ENCODE measurements at places on chromosomes 5 and 9.

- no peak for DNase-seq
Observed at GRCh38 chr9:29865764-29866313, 2292.6 kb upstream of the C9orf72 start.

DNA sequence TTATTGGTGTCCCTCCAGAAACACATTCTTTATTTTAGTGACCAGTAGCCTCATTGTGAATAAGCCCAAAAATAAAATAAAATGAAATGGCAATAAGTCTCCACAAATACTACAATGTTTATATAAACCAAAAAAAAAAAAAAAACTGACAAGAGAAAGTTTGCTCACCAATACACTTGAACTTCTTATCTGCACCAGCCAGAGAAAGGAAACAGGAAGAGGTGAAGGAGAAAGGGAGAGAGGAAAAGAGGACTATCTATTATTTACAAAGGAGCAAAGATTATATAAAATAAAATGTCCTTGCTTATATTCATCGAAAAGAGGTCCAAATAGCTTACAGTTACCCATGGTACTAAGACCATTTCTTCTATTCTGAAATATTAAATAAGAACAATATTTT, 176.4 kb upstream of the CCNG1 start:
- DNase-seq: no peak

DNA sequence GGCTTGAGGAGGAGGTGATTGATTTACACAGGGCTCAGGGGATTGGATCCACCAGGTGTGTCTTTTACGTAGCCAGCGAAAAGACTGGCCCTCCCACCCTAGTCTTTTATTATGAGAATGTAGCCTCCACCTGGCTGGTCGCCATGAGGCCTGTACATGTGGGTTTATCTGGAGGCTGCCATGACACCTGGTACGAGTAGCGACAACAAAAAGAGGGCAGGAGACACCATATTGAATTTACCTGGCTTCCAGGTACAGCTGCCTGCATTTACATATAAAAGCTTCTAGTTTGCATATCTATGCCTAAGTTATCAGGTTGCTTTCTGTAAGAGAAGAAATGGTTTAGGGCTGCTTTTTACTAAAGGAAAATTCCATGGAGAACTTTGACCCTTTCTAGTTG, 1173.7 kb upstream of the SEMA6A start:
- no peak for DNase-seq

GRCh38 chr9:68727636-68728035, 22.6 kb downstream of the PIP5K1B start:
- no peak for DNase-seq

DNA sequence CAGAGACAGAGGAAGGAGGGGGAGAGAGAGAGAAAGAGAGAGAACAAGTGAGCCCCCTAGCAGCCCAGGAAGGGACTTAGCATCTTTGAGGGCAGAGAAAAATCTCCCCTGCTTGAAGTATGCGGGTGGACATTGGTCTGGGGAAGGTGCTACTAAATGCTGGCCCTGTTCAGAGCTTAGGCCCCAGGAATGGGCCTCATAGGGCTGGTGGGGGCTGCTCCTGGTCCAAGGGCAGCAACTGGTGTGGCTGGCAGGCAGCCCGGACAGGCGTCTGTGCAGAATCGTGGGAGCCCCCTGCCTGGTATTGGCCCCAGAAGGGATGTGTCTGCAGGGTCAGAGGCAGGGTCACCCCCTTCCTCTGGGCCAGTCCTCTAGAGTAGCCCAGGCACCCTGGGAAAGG, 47.8 kb upstream of the SUSD3 start:
- DNase-seq: no peak

- no peak for DNase-seq
Observed at GRCh38 chr5:59798862-59799667, 94.5 kb downstream of the PDE4D start.

GRCh38 chr9:5485378-5486085, 24.8 kb upstream of the PDCD1LG2 start:
- no peak for DNase-seq

- no peak for DNase-seq
Observed at GRCh38 chr5:87392801-87393200, 19.9 kb downstream of the CCNH start.

- no peak for DNase-seq
Observed at GRCh38 chr5:169763376-169764017, 126.4 kb downstream of the DOCK2 start.

DNA sequence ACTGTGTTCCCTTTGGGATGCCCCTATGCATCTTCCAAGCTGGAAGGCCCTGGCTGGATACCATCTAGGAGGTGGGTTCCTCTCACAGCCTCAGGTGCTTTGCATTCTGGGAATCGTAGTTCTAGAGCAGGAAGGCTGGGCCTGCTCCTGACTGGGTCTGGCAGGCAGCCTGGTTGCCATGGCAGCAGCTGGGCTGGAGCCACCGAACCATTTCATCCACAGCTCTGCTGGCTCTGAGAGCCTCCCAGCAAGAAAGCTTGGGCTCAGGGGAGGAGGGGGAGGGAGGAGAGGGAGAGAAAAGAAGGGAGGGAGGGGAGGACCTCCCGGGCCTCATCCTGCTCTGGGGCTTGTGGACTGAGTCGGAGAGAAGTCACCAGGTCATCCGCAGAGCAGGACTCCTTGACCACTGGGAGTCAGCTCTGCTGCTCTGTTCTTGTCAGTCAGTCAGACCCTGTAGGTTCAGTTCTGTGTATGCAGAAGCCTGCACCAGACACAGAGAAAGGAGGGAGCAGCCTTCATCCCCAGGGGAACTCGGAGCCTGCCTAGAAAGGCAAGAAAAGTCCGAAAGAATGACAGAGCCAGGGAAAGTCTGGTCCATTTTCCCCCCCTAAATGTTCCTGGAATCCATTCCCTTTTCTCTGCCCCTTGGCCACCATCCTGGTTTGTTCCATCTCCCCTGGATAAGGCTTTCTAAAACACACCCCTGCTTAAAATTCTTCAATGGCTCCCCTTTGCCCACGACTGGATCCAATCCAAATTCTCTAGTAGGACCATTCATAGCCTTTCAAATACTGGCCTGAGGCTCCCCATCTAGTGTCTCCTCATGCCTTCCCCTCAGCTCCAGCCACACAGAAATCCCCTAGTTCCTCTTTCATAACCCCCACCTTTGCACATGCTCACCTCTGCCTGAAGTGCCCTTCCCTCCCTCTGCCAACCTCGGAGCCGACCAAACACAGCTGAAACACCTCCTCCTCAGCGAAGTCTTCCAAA, 65.4 kb upstream of the ARAP3 start:
- no peak for DNase-seq

- DNase-seq: no peak
Observed at GRCh38 chr9:88236511-88237478, 98.5 kb upstream of the SPATA31C2 start.

DNA sequence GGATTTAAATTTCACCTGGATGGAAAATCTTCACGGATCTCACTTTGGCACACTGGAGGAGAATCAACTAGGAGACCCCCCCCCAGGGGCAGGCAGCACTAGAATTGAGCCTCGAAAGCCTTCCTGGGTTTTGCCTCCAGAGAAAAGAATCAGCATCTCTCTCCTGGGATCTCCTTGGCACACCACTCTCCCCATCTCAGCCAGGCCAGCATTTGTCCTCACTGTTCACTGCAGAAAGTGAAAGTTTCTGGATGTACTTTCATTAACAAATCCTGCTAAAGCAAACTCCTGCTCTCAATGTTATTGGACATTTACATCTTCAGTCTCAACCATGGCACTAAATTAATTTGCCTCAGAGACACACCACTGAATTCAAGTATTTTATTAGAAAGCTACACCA, 312.2 kb downstream of the SLIT3 start:
- no peak for DNase-seq

DNA sequence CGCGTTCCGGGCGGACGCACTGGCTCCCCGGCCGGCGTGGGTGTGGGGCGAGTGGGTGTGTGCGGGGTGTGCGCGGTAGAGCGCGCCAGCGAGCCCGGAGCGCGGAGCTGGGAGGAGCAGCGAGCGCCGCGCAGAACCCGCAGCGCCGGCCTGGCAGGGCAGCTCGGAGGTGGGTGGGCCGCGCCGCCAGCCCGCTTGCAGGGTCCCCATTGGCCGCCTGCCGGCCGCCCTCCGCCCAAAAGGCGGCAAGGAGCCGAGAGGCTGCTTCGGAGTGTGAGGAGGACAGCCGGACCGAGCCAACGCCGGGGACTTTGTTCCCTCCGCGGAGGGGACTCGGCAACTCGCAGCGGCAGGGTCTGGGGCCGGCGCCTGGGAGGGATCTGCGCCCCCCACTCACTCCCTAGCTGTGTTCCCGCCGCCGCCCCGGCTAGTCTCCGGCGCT, at the start of gene DAPK1:
DAPK1 (plus strand) TSS at position 264 of the 442 bp plus-strand sequence. CDS start 1,211 bp downstream, outside the sequence.
- no peak for DNase-seq

DNA sequence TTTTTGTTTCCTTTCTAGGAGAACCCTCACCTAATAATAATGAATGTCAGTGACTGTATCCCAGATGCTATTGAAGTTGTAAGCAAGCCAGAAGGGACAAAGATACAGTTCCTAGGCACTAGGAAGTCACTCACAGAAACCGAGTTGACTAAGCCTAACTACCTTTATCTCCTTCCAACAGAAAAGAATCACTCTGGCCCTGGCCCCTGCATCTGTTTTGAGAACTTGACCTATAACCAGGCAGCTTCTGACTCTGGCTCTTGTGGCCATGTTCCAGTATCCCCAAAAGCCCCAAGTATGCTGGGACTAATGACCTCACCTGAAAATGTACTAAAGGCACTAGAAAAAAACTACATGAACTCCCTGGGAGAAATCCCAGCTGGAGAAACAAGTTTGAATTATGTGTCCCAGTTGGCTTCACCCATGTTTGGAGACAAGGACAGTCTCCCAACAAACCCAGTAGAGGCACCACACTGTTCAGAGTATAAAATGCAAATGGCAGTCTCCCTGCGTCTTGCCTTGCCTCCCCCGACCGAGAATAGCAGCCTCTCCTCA, 87.1 kb downstream of the OSMR start:
- DNase-seq: no peak

- no peak for DNase-seq
Observed at GRCh38 chr5:128491291-128491690, 46.8 kb downstream of the FBN2 start.

DNA sequence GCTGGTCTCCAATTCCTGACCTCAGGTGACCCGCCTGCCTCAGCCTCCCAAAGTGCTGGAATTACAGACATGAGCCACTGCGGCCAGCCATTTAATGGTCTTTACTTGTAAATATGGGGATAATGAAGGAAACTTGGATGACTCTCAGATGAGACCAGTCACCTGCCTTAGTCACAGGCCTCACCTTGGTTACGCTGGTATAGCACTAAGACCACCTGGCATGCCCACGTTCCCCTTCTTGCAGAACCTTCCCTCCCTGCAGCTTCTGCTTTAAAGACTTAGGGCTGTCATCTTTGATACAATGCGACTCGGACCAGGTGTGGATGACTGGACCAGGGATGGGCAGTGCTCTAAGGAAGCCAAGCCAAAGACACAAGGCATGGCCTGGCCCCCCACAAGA, 629.9 kb downstream of the CCDC171 start:
- no peak for DNase-seq

- DNase-seq: no peak
Observed at GRCh38 chr9:32867026-32867425, 83.7 kb downstream of the TMEM215 start.

- DNase-seq: no peak
Observed at GRCh38 chr5:122180146-122180712, 50.9 kb downstream of the ZNF474 start.

DNA sequence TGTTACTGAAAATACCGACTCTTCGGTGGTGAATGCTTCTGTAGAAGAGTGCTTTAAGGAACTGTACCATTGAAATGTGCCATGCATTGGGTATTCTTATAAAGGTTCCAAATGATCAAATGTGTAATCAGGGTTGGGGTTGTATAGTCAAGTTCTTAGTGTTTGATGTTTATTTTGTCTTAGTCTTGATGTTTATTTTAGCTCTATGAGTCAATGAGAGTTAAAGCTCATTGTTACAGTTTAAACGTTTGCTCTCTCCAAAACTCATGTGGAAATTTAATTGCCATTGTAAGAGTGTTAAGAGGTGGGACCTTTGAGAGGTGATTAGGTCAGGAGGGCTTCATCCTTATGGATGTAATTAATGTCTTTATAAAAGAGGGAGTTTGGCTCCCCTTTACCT, 153.0 kb downstream of the FER start:
- DNase-seq: no peak

- no peak for DNase-seq
Observed at GRCh38 chr9:79577969-79578723, 6.4 kb downstream of the TLE4 start.

GRCh38 chr9:1440256-1440655, 390.1 kb downstream of the DMRT2 start:
- DNase-seq: no peak

GRCh38 chr9:94624629-94625028, 14.7 kb downstream of the FBP1 start:
- DNase-seq: no peak

GRCh38 chr5:140246378-140247122, 56.4 kb downstream of the PFDN1 start:
- DNase-seq: no peak

DNA sequence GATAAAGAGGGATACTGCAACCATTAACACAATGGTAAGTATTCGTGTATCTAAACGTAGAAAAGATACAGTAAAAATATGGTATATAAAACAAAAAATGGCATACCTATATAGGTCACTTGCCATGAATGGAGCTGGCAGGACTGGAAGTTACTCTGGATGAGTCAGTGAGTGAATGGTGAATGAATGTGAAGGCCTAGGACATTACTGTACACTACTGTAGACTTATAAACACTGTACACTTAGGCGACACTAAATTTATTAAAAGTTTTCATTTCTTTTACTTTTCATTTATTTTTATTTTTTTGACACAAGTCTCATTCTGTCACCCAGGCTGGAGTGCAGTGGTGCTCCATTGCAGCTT, 14.1 kb downstream of the TDRD7 start:
- DNase-seq: no peak

GRCh38 chr5:57432876-57433275, 49.7 kb downstream of the ACTBL2 start:
- DNase-seq: no peak

DNA sequence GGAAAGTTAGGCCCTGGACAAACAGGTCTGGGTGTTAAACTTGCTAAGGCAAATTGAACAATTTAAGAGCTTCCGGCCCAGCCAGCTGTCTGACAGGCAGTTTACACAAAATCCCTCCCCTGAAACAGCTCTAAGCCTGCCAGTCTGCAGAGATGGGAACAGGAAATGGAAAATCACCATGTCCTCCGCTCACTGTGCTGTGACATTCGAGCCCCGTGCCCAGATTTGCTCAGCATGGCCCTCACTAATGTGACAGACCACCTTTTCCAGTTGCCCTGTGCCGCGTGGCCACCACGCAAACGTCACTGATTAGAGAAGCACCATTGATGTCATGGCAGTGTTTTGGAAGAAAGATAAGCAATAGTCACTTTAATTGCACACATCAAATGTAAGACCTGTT, 41.0 kb downstream of the CCNJL start:
- DNase-seq: no peak

- no peak for DNase-seq
Observed at GRCh38 chr5:66702426-66702825, 106.2 kb downstream of the MAST4 start.

DNA sequence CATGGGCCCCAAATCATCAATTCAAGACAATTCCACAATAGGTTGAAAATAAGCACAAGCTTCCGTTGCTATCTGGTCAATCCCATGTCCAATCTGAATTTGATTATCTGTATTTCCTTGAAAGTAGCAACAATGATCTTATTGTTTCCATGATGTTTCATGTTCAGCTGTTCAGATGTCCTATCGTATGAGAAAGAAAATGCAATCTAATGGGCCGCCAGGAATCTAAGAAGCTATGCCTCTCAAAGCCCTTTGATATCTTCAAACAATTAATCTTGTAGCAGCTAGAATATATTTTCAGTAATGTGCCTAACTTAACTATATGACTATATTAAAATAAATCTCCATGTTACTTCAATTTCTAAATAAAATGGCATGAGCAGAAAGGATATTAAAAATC, 32.1 kb upstream of the ALDOB start:
- DNase-seq: no peak

GRCh38 chr9:108759835-108760234, 96.0 kb downstream of the ACTL7B start:
- DNase-seq: no peak

Data from NK-92 treated with Interleukin-12 subunit alpha and Interleukin-12 subunit beta, amount 100 ng/mL, for 24 hours (cell line).